ENCODE measurements at places on chromosomes 11 and 22.

- DNase-seq = no peak
These were observed 592.5 kb upstream of the B3GAT1 start for GRCh38 chr11:135004495-135004894.

- DNase-seq = no peak
These were observed 3.5 kb downstream of the OSM start for GRCh38 chr22:30262917-30263741.

DNA sequence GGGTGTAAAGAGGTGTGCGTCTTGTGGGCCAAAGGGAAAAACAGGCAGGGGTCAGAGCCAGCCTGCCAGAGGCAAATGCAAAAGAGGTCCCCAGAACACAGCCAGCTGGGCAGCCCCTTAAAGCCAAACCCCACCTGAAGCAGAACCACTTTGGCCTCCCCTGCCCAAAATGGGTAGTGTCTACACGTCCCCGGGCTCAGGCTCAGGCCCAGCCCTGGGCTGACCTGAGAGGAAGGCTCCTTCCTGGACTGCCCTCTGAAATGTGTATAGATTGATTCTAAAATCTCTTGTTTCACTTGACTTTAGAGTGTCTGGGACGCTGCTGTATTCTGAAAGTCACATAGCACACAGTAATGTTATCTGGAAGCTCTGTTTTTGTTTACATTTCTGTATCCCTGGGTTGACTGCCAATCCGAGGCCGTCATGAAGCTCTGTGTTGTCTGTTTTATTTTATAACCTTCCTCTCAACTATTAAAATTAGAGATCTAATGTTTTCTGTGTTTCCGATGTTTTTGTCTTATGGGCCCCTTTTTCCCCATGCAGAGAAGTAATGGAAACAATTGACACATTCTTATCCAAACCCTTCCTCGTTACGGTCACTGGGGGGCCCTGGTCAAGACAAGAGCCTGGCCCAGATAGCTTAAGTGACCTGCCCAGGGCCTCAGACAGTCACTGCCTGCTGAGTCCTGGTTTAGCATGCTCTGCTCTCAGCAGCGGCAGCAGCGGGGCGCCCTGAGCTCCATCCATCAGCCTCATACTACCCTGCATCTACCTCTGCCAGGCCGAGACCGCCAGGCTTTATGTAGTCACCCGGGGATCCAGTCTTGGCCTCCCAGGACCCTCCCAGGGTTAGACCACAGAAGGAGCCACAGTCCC lies 10.1 kb downstream of the OVOL1 start:
- no peak for DNase-seq

- DNase-seq = no peak
These were observed 2.4 kb downstream of the PAFAH1B2 start for GRCh38 chr11:117146521-117146920.

GRCh38 chr11:112525844-112526590 lies 265.4 kb upstream of the PLET1 start:
- no peak for DNase-seq

GRCh38 chr22:49561338-49561737 lies 266.3 kb downstream of the BRD1 start:
- no peak for DNase-seq

DNA sequence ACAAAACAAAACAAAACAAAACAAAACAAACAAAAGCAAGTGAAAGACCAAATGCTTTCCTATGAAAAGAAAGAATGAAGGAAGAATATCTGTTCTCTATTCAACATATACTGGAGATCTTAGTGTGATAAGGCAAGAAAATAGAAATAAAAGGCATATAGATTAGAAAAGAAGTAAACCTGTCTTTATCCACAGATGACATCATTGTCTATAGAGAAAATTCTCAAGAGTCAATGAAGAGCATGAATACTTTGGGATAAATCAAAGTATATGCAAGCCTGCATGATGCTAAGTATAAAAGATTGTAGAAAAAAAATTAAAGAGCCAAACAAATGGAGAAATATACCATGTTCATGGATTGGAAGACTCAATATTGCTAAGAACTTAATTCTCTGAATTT lies 17.6 kb downstream of the C2CD3 start:
- no peak for DNase-seq

DNA sequence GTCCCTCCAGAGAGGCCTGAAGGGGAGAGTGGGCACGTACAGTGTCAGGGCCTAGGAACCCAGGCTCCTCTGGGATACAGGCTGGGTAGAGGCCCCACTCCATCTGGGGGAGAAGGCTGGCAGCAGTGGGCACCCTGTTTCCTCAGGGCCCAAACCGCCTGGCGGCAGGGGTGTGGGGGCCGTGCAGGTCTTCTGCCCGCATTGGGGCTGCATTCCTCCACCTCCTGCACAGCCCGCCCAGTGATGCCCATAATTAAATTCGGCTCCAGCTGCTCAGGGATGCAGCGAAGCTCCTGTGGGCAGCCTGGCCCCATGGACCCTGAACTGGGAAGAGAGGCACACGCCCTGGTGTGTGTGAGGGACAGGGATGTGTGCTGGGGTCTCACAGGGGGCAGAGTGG lies 35.4 kb downstream of the KCNQ1OT1 start:
- DNase-seq = no peak

GRCh38 chr11:68168694-68169093 lies 44.4 kb downstream of the KMT5B start:
- no peak for DNase-seq

DNA sequence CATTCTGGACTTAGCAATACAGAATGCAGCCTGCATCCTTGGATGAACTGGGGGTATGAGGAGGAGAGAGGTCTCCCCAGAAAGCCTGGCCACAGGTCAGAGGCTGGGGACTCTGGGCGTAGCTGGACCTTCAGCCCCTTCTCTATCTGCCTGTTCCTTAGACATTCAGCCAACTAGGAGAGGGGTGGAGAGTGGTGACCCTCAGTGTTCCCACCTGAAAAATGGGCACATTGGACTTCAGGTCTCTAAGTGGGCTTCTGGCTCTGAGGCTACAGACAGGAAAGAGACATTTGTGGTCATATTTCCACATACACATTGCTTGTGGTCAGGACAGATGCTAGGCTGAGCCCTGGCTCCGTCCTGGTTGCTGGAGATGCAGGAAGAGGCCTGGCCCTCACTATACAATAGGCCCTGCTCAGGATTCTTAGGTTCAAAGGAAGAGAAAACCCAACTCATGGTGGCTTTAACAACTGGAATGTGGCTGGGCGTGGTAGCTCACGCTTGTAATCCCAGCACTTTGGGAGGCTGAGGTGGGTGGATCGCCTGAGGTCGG lies 30.1 kb upstream of the CBX7 start:
- no peak for DNase-seq

DNA sequence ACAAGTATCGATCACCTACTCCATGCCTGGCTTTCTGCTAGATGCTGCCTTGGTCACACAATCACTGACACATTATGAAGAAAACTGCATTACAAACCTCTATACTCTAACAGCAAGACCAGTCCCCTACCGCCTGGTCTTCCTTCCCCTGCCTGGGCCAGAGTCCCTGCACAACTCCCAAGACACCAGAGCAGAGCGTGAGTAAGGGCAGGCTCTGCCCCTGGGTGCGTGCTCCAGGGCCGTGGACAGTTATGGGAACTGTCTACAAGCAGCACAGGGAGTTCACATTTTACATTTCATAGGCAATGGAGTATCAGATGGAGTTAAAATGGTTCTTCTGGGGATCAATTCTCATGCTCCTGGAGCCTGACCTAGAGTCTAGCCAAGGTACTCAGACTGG lies 6.5 kb downstream of the FZD4 start:
- DNase-seq = no peak
